ENCODE measurements at places on chromosomes 12 and 14.

- no peak for DNase-seq
These were observed 8.7 kb downstream of the SMIM41 start for GRCh38 chr12:52087961-52088820.

- DNase-seq = no peak
These were observed 13.4 kb downstream of the NCAPD2 start for GRCh38 chr12:6507102-6507998.

DNA sequence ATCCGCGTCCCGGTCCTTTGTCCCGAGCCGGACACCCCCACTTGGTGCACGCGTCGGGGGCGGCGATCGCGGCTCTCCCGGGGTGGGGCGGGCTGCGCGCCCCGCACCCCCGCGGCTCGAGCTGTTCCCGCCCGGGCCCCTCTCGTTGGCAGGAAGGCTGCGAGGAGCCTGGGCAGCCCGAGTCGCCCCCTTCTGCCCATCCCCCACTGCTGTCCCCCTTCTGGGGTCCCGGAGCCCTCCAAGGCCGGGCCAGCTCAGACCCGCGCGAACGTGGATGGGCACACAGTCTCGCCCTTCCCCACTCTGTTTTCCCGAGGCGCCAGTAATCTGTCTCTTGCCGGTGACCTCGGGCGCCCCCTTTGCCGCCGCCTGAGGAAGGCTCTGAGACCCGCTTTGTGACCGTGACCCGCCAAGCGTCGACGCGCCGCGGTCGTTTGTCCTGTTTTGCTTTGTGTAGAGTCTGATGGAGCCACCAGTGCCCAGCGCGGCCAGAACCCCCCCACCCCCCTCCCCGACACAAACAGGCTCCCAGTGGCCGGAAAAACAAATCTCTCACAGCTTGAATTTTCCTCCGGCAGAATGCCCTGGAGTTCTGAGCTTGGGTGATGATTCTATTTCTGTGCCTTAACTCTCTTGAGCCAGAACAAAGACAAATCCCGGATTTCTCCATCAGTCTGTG is 610 bp downstream of the C14orf132 start:
- peak; percentile 17 for DNase-seq

GRCh38 chr12:53533471-53533870 is 26.2 kb upstream of the NPFF start:
- no peak for DNase-seq

DNA sequence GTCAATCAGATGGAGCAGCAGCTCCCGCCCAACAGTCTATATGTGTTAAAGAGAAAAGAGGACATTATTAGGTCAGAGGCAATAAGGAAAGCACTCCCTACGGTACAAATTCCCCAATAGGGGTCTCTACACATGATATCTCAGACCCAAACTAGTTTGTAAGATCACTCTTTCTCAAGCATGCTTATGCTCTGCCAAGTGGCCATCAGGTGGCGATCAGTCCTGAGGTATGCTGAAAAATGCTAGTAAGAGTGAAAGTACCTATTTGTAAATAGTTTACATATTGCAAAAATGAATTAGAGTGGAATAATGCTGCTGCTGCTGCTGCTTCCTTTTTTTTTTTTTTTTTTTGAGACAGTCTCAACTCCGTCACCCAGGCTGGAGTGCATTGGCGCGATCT is 61.0 kb downstream of the CPM start:
- peak; percentile 13 for DNase-seq

- DNase-seq = no peak
These were observed 153.1 kb downstream of the HMGA2 start for GRCh38 chr12:65977384-65977783.

- DNase-seq = no peak
These were observed 60.7 kb downstream of the C12orf75 start for GRCh38 chr12:105391231-105391630.

DNA sequence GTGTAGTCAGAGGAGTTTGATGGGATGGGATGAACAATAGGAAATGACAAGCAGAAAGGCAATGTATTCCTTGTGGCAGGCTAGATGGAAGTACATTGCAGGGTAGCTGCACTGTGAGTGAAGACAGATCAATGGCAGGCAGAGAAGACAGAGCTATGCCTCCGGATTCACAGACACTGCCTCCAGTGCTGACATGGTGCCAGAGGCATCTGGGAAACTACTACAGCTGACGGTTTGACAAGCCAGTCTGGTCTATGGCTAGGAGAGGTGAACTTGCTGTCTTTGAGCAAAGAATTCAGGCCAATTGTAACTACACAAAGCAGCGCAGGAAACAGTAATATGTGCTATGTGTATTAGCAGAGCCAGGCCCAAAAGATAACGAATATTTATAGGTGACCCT is 193.5 kb downstream of the DIO2 start:
- no peak for DNase-seq

- no peak for DNase-seq
These were observed 32.2 kb upstream of the BICD1 start for GRCh38 chr12:32074432-32074831.

DNA sequence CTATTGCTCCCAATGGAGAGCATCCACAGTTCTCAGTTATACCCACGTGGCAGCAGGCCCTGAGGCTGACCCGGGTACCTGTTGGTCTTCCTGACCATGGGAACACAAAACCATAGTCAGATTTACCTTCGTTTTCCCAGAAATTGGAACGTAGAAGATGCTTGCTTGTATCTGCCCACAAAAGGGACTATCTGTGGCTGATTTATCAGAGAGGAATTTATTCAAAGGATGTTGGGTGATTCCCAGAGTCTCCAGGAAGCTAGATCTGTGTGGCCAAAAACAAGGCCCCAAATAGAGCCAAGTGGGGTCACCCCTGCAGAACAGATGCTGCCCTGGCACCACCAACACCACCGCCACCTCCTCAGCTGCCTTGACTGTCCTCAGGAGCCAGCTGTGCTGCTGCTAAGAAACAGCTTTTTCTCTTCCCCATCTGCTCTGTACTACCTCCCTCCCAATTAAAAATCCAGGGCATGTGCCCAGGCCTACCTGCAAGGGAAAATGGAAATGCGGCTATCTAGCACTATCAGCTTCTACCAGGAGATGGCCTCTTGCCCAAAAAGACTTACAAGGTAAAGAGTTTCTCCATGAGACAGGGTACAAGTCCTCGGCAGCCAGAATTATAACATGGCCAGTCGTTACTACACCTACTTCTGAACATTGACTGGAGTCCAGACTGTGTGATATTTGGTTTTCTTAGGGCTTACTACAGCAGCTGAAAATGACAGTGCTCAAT is 128.6 kb upstream of the PLEKHG7 start:
- peak; percentile 8 for DNase-seq

DNA sequence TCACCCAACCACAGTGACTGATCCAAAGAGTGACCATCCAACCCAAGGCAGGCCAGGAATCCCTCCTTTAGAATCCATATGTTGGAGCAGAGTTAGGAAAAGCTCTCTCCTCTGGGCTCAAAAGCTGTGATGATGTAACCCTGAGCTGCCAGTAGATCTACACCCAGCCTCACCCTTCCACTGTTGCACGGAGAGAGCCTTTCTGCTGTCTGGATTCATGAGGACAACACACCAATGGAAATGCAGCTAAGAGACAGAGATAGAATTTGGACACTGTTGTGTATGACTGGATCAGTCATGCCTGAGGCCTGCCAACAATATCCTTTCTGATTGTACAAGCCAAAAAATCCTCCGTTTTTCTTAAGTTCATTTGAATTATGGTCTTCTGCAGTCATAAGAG is 4.4 kb upstream of the OR6J1 start:
- DNase-seq = no peak

GRCh38 chr12:52675301-52675701 is 4.9 kb downstream of the KRT1 start:
- DNase-seq = no peak

- DNase-seq = no peak
These were observed 440.6 kb upstream of the CCDC196 start for GRCh38 chr14:66045572-66046021.

DNA sequence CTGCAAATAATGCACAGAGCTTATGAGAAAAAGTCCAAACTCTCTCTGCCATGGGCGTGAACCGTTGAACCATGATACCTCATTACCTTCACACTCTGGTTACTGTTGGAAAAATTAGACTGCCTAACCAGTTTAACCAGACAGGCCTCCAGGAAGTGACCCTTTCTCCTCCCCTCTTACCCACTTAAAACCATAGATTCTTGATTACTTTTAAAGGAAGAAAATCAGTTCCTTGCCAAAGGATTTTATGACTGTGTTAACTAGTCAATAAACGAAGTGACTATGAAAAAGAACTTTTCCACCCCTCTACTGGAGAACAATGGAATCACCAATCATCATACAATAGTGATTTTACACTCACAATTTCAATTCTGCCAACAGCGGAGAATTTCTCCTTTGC is 254.0 kb upstream of the ATP2B1 start:
- DNase-seq = no peak

GRCh38 chr12:45730348-45731189 is 1.1 kb downstream of the ARID2 start:
- peak; percentile 51 for DNase-seq

GRCh38 chr12:67025543-67026114 is 243.5 kb upstream of the CAND1 start:
- peak; percentile 31 for DNase-seq

- DNase-seq = no peak
These were observed 113.3 kb downstream of the BCL11B start for GRCh38 chr14:99158646-99159165.

GRCh38 chr14:67562025-67562775 is 29.1 kb downstream of the PLEKHH1 start:
- no peak for DNase-seq

DNA sequence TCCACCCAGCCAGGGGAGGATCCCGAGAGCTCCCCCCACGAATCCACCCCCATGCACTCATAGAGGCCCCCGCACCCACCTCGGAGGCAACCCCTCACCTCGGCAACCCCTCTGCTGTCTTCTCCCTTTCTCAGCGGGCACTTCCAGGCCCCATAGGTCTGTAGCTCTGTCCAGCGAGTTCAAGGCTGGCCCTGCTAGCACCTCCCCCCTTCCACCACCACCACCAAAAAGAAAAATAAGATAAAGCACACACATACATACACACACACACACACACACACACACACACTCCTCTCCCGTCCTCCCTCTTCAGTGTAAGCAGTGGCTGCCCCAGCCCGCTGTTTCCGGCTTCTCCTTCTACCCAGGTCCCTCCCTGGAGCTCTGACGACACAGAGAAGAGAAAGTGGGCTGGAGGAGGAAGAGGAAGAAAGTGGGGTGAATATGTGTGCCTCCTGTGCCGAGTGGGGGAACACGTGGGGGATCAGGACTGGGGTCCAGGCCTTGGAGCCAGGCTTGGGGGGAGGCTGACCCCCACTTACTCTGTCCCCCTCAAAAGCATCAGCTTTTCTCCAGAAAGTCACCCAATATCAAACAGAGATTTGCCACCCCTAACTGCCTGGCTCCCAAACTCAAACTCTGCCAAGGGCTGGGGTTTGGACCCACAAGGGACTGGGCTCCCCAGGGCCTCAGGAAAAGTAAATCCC is at the start of gene STAT6:
Gene STAT6 (minus strand): TSS at position 332 of the 704 bp plus-strand sequence. CDS start 3,084 bp downstream, outside the sequence.
- peak; percentile 76 for DNase-seq

GRCh38 chr14:93944348-93945069 is 17.4 kb downstream of the FAM181A start:
- DNase-seq = no peak

- no peak for DNase-seq
These were observed 240.3 kb downstream of the ZFP36L1 start for GRCh38 chr14:68552602-68553001.

GRCh38 chr12:18246066-18246465 is 15.3 kb upstream of the PIK3C2G start:
- DNase-seq = no peak

GRCh38 chr12:44852483-44852882 is 23.6 kb downstream of the NELL2 start:
- no peak for DNase-seq

DNA sequence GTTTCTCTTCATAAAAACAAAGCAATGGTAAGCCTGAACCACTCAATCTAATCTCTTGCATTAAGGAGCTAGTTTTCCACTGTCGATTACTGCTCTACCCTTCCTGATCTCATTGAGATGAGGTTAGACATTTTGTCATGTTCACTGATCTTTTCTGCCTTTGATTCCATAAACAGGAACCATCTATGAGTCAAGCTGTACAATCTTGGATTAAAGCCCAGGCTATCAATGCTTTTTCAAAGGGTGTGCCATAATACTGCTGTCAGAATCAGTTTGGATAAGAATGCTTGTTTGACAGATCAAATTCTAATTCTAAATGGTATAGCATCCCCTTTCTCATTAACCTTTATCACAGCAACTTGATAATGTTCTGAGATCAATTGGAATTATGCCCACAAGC is 16.1 kb downstream of the GRIP1 start:
- DNase-seq = no peak

GRCh38 chr14:23364164-23365035 is 572 bp downstream of the EFS start:
- DNase-seq = no peak

GRCh38 chr12:132025526-132025925 is 75.8 kb downstream of the EP400 start:
- DNase-seq = no peak

- DNase-seq = no peak
These were observed 96.1 kb downstream of the CRADD start for GRCh38 chr12:93773122-93773871.

GRCh38 chr12:119448611-119449131 is 114.1 kb downstream of the CCDC60 start:
- DNase-seq = no peak

DNA sequence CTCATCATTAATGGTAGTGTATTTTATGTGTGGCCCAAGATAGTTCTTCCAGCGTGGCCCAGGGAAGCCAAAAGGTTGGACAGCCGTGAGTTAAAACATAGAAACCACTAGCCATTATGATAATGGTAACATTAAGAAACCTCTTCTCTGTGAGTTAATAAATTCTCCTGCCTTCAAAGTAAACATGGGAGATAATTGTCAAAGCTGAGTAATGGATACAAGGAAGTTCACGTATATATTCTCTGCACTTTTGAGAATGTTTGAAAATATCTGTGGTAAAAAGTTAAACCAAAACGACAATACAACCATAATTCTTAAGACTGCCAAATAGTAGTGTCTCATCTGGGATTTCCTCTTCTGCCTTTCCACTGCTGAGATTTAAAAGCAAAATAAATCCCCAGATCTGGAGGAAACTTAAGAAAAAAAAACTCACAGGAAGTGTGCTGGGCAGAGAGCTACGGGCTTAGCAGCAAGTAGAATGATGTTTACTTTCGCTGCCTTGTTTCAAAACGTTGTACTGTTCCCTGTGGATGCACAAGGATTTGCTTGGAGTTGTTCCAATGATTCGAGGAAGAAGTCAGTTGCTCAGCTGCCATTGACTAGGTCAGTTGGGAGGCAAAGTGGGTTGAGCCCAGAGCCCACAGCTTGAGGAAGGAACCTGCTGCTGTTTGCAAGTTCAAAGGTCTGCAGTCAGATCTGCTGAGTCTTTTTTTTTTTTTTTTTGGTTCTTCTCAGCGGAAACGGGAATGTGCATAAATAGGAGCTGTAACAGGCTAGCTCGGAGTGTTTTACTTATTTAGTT is 1.7 kb downstream of the TPCN1 start:
- peak; percentile 39 for DNase-seq

DNA sequence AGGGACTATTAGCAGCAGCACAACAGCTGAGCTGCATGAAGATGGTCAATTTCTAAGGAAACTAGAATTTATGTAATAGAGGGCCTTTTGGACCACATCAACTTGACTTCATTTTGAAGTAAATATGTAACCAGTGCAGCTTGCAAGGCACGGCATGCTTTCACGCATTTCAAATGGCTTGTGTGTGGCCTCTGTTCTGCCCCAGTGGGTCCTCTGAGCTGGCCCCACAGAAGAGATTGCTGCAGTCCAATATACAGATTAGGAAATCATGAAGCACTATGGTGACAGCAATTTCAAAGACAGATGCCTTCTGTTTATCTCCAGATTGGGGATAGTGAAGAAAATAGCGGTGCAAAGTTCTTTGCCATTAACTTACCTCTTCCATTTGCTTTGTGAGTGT is 101.4 kb downstream of the PDZRN4 start:
- DNase-seq = no peak

- DNase-seq = no peak
These were observed 511.0 kb downstream of the TMEM121 start for GRCh38 chr14:106037380-106037779.

Data from HAP-1 (cell line).